ENCODE measurements at places on chromosomes 6 and 20. TPM values are rescaled to one million over a fixed set of nuclear protein-coding genes. Genes with fewer than 3 reads are reported as not detected.

DNA sequence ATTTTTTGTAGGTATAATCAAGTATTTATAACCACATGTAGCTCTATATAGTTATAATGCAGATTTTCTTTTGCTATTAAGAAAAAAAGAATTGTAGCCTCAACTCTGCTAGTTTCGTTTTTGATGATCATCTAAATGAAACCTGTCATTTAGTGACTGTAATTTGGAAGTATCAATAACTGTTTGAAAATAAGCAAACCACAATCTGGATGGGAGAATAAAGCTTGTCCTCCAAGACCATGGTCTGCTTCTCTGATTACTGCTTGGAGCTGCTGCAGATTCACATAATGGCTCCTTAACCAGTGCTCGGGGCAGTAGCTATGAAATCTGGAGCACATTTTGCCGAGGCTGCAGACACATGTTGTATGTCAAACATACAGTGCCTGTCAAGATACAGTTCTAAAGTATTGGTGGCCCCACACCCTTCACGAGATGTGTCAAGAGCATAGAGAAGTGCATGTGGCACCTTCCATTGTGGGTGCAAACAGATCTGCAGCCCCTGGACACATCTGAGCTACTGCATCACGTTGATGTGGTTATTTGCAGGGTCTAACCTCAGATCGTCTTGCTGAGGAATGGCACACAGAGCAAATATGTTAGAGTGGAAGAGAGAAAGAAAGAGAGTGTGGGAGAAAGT lies 255.7 kb upstream of the SUPT3H start:
- DNase-seq = no peak

- DNase-seq = no peak
Observed at GRCh38 chr6:56909115-56909907, 45.6 kb upstream of the BEND6 start.

DNA sequence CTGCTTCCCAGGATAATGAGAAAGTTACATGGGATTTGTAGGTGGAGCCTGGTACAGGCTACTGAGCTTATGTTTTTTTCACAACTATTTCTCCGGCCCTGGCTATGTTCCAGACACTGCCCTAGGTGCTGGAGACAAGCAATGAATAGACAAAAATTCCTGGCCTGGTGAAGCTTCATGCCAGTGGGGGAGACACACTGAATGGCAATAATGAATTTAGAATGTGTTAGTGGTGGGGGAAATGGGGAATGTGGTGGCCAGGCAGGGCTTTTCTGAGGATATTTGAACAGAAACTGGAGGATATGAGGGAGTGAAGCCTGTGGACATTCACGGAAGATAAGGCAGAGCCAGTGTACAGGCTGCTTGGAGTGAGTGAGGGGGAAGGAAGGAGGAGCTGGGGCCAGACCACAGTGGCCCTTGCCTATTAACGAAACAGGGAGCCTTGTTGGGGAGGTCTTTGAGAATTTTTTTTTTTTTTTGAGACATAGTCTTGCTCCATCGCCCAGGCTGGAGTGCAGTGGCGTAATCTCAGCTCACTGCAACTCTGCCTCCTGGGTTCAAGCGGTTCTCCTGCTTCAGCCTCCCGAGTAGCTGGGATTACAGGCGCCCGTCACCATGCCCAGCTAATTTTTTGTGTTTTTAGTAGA lies 6.6 kb downstream of the FOXS1 start:
- no peak for DNase-seq

DNA sequence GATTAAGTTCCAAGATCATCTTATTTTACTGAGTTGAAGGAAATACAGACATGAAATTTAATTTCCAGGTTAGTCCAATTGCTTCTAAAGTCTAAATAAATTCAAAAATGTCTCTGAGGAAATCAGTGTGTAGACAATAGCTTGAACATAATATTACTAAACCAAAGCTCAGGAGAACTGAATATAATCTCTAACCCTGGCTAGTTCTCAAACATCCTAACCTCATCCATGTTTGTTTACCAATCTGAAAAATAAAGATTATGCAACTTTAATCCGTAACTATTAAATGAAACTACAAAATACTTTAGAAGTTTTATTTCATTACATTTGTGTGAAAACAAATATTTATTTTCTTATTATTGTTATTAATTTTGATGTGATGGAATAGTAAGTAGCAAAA lies 387.2 kb downstream of the TBC1D32 start:
- no peak for DNase-seq

- DNase-seq = no peak
Observed at GRCh38 chr6:160990847-160991405, 643 bp upstream of the MAP3K4 start.

DNA sequence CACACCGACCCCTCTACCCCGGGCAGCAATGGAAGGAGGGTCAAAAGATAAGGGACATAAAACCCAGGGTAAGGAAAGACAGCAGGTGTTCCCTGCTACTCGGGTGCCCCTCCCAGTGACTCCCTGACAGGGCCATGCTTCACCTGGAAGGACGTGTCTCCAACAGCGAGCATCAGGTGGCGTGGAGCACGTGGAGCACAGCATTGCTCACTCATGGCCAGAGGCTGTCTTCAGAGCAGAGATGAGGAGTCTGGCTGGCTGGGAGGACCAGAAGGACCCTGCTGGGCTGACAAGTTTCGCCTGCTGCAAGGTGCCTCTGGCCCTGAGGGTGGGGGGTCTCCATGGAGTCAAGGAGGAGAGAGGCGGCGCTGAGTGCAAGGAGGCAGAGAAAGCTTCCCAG lies 15.3 kb upstream of the CDH22 start:
- no peak for DNase-seq

DNA sequence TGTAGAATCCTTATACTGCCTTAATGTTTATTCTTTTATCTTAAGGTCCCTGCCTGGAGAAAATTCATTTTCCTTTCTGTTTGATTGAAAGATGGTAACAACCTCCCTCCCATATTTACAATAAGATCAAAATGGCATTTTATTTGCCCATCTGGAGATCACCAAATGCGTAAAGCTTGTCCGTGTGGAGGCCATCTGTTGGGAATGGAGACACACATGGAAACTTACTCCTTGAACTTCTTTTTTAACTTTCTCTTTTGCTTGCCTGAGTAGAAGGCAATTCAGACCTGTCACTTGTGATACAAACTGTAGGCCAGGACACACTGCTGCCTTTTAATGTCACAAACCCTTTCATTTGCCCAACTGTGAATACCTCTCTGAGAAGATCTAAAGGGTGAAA lies 144.8 kb upstream of the CEP162 start:
- DNase-seq = no peak

DNA sequence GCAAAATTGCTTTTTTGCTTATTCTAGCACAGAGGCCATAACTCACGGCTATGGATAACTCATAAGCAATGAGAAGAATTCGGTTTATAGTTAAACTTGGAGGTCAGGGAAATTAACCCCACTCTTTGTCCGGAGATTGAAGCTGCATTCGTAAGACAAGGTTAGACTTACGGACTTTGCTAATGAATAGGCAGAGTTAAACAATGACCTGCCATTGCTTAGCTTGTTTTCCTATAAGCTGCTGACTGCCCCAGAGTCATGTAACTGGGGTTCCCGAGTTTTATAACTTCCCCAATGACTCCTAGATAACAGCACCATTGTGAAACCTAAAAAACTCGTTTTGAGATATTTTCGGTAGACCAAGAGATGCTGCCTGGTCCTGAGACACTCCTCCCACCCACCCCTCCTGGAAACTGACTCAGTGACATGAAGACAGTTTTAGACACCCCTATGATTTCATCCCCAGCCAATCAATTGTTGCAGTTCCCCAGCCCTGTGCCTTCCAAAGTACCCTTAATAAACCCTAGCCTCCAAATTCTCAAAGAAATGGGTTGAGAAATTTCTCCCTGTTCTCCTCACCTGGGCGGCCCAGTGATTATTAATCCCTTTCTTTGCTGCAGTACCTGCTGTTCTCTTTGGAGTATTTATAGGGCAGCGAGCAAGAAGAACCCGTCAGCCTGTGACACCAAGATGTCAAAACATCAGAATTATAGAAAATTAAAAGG lies 33.1 kb upstream of the MCUR1 start:
- DNase-seq = no peak

- DNase-seq = no peak
Observed at GRCh38 chr6:132736239-132736638, 21.5 kb downstream of the VNN2 start.

Gene TREM1
- total RNA-seq = 4.0 TPM

Gene HCK
- total RNA-seq = 26.9 TPM

Gene ASIP
- not detected for total RNA-seq

Gene VSX1
- not detected for total RNA-seq

Gene NEDD9
- total RNA-seq = 166 TPM

Gene BNIP5
- total RNA-seq = not detected
